H9 (cell line): ENCODE measurements at places on chromosomes 1 and 21.
A peak's percentile ranks its signal among the peaks of the same experiment; 100 is the strongest.

DNA sequence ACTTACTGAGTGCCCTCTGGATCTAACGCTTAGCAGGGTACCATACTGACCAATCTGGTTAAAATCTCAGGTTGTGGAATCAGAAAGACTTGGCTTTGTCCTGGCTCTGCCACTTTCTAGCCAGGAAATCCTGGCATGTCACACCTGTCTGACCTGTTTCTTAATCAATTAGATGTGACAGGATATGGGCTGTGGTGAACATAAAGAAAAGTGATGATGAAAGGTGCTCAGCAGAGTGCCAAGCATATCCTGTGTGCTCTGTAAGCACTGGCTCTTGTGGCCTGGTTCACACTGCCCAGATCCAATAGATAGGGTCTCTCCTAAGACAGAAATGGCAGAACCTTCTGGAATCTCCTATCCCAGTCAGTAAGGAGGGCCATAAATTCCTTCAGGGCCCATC, 53.9 kb downstream of the PHC2 start:
- no peak for DNase-seq

DNA sequence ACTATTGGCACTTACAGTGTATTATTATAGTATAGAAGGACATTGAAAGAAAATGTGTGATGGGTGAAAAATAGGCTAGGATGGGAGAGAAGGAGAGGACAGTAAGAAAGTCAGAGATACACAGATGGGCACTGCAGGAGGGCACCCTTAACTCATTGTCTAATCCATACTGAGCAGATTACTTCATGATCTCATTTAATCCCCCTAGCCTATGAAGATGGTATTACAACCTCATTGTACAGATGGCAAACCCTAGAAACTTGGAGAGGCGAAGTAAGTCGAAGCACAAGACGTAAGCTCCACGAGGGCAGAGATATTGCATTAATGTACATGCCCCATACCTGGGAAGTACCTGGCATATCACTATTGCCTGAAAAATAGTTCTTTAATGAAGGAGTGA, 346.9 kb upstream of the DAB1 start:
- DNase-seq, result no peak

GRCh38 chr1:154583773-154584172, 16.2 kb downstream of the CHRNB2 start:
- no peak for DNase-seq

- peak; percentile 95 for DNase-seq
These were observed 82.5 kb downstream of the HHIPL2 start for GRCh38 chr1:222465211-222466041.

GRCh38 chr1:33224166-33224707, 32.1 kb upstream of the ZNF362 start:
- no peak for DNase-seq

GRCh38 chr1:32898056-32898455, 3.1 kb downstream of the TMEM54 start:
- no peak for DNase-seq
